Right lobe of liver (tissue), 6 donors: ENCODE measurements at places on chromosomes 7 and 10.

DNA sequence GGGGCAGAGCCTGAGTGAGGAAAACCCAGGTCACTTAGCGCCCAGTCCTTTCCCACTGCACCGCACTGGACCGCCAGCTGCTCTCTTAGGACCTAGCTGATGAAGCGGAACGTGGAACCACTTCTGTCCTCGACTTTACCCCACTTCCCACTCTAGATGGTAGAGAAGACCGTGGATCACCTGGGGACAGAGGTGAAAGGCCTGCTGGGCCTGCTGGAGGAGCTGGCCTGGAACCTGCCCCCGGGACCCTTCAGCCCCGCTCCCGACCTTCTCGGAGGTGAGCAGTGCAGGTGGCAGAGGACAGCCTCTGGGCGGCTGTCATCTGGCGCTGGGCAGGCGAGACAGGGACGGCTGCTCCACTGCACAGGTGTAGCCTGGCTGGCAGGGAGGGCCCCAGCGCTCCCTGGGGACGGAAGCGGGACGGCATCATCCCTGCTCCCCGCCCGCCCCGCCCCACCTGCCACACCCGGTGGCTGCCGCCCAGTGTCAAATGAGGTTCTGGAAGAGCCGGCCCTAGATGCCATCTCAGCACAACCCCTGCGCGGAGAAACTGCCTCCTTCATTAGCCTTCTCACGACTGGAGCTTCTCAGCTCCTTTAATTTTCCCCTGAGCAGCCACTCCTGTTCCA is 11.7 kb downstream of the PLAC9 start:
- DNase-seq: peak; percentile 46

- no peak for DNase-seq
Measured at GRCh38 chr7:21579341-21580072, 36.7 kb downstream of the DNAH11 start.

DNA sequence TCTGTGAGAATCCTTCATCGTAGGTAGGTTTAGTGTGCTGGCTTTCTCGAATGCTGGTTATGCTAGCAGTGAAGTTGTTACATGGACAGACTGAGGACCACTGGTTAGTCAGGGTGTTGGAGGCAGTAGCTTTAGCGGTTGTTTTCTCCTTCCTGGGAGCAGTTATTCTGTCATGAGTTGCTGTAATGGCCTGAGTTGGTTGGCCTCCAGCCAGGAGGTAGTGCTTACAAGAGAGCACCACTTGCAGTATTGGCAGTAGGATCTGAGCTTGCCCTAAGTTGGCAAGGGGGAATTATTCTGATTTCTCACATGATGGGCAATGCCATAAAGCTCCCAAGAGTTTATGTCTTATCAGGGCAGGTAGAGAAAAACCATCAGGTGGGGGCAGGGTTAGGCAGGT is 58.0 kb downstream of the IPMK start:
- DNase-seq: no peak

DNA sequence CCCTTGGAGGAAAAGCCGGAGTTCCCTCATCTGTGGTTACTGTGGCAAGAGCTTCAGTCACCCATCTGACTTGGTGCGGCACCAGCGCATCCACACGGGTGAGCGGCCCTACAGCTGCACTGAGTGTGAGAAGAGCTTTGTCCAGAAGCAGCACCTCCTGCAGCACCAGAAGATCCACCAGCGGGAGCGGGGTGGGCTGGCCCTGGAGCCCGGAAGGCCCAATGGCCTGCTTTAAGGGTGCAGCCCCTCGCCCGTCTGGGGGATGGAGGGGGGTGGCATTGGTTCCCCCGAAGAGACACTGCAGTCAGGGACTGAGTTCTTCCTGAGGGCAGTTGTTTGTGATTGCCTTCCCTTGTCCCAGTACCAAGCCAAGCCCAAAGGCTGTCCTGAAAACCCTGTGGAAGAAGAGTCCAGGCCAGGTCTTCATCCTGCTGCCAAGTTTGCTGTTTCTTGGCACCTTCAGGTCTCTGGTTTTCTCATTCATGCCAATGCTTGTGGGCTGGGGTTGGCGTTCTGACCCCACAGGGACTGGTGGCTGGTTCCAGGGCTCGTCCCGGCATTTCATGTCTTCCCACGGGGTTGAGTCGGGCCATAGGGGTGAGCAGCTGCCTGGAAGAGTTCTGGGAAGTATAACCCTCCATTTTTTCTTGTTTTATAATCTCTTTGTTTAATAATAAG is 7.7 kb upstream of the ZNF783 start:
- DNase-seq: no peak

GRCh38 chr7:157822688-157823031 is 485.9 kb downstream of the DNAJB6 start:
- no peak for DNase-seq

GRCh38 chr10:28201410-28202400 is 101.2 kb downstream of the MPP7 start:
- no peak for DNase-seq

GRCh38 chr7:23000597-23001360 is 13.2 kb downstream of the HYCC1 start:
- DNase-seq: no peak

GRCh38 chr7:11557627-11558026 is 274.4 kb downstream of the THSD7A start:
- DNase-seq: no peak

GRCh38 chr7:120229084-120229483 is 43.9 kb upstream of the KCND2 start:
- no peak for DNase-seq

- no peak for DNase-seq
Measured at GRCh38 chr7:48244864-48245271, 73.6 kb downstream of the ABCA13 start.

GRCh38 chr10:68553138-68553537 is 7.0 kb upstream of the TET1 start:
- DNase-seq: no peak

DNA sequence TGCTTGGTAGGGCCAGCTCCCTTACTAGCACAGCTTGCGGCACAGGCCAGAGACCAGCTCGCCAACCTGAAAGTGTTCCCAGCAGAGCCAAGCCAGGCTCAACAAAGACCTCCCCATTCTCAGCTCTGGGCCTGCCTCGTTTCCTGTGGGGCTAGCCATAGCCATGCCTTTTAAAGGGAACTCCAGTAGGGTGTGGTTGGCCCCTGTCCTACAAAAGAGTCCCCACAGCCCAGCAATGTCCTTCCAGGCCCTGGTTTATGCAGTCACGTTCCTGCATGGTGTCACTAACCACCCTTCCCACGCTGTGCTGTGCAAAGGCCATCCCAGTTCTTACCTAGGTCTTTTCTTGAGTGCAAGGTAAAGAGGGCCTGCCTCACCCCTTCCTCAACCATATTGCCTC is 87.8 kb upstream of the LRRC4 start:
- DNase-seq: peak; percentile 42

DNA sequence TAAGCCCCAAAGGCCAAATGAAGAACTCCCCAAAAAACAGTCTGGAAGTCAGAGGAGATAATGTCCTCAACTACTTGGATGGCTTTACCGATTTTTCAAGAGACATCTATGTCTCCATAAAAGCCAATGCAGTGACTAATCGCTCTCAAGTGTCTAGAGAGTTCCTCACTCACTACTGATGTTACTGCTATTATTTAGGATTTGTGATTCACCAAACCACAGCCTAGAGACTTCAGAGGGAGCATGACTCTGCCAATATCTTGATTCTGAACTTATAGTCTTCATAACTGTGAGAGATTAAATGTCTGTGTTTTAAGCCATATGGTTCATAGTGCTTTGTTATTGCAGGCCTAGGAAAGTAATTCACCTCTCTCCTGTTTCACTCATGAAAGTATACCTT is 160.2 kb downstream of the IPMK start:
- DNase-seq: no peak

- DNase-seq: no peak
Measured at GRCh38 chr10:31624611-31625010, 304.0 kb downstream of the ARHGAP12 start.

DNA sequence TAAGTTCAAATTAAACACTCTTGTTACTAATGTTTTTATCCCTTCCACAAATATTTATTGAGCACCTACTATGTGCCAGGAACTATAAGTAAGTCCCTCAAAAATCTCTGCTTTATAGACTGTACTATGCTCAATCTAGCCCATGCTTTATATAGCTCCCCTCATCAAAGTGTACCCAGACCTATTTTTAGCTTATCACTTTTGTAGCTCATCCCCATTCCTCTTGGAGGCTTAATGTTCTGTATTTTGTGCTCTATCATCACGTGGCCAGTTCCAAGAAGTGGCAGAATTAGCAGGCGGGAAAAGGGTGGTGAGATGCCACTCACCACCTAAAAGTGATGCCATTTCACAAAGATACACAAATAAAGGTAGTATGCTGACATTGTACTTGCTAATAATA is 138.1 kb upstream of the BET1 start:
- no peak for DNase-seq

- DNase-seq: no peak
Measured at GRCh38 chr7:232410-233248, 40.3 kb downstream of the FAM20C start.

- DNase-seq: no peak
Measured at GRCh38 chr7:133602291-133602690, 349.4 kb downstream of the EXOC4 start.

- DNase-seq: peak; percentile 55
Measured at GRCh38 chr7:75688200-75689136, 50.3 kb downstream of the HIP1 start.

GRCh38 chr10:31320550-31321211 is 1.7 kb downstream of the ZEB1 start:
- peak; percentile 65 for DNase-seq

DNA sequence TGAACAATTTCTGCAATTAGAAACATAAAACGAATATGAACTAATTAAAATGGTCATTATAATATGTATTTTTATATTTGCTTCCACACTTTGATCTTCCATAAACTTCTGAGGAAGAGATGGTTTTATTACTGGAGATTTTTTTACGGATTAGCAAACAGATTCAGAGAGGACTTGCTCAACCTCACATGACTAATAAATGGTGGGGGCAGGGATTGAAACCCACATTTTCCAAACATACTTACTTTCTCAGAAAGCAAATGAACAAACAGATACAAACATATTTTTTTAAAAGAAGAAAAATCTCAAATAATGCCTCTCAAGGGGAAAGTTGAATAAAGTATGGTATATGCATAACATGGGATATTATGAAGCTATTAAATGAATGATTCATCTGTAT is 18.3 kb downstream of the ANKMY2 start:
- no peak for DNase-seq

- peak; percentile 86 for DNase-seq
Measured at GRCh38 chr7:54839575-54840213, 80.7 kb upstream of the SEC61G start.

GRCh38 chr10:45008524-45009161 is 7.9 kb downstream of the ZNF22 start:
- DNase-seq: no peak

GRCh38 chr10:75408911-75409885 is 7.6 kb upstream of the ZNF503 start:
- DNase-seq: peak; percentile 85

GRCh38 chr10:131997366-131998049 is 15.8 kb upstream of the BNIP3 start:
- DNase-seq: peak; percentile 73

GRCh38 chr10:127849921-127850320 is 42.8 kb downstream of the CLRN3 start:
- no peak for DNase-seq
